IPS DF 6.9 (cell line): ENCODE measurements at places on chromosomes 11 and 22.

DNA sequence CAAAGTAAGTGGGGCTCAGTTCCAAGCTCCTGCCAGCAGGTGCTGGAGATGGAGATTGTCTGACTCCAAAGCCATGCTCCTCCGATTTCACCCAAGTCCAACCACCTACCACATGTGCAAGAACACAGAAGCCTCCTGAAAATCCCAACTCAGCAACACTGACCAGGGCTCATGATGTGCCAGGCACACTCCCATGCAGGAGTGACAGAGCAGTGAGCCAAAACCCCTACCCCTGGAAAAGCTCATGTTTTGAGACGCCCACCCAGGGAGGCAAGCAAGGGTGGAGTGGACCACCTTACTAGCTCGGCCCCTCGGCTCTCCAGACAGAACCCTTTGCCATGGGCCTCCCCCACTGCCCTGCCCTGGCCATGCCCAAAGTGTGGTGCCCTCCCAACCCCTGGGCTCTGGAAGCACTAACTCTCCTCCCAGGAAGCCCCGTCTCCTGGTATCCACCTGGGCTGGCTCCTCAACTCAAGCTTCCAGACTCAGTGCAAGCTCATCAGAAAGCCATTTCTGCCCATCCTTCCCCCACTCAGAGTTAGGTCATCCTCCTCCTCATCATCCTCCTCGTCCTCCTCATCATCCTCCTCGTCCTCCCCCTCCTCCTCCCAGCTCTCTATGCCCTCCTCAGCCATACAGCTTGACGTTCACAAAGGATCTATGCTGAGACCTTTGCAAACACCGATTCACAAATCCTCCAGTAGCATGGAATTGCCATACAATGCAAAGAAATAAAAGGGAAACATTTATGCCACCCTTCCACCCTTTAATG lies 154.9 kb downstream of the MPPED1 start:
- no peak for DNase-seq

DNA sequence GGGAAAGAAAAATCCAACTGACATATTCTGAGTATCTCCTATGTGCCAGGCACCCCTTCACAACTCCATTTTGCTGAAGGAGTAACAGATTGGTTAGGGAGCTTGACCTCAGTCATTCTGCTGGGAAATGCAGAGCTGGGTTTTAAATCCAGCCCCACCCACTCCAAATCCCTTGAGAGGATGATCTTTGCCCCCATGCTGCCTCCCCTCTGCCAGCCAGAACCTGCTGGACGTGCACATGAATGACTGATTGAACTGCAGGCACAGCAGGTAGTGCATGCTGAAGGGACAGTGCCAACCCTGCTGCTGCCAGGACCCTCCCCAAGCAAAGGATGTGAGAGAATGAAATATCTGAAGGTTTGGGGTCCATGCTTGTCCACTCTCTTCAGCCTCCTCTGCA lies 340.9 kb downstream of the BUD13 start:
- DNase-seq, result no peak

- no peak for DNase-seq
These were observed 887.0 kb downstream of the KCNA4 start for GRCh38 chr11:29129844-29130243.

DNA sequence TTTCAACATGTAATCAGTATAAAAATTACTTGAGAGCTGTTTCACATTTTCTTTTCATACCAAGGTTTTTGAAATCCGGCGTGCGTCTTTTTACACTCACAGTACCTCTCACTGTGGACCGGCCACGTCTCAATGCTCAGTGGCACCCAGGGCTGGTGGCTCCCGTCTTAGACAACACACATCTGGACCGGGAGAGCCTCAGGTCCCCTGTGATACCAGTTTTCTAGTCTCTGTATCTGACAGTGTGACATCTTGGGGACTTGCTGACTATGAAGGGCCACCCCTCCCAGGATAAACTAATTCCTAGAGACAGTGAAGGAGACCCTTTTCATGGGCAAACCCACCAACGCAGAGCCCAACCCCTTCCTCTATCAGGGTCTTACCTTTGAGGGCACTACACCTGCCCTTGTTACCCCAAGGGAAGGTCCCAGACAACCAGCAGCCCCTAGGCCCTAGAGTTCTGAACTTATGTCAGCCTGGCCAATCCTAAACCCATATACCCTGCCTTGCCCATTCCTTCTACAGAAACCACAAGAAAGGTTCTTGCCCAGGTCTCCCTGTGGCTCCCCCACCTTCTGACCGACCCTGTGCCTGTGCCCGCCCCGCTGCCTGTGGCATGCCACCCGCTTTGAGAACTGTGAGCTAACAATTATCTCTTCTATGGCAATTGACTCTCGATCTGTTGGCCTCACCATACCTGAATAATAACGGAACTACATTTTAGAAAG lies 6.1 kb upstream of the ASCL2 start:
- DNase-seq, result no peak

- no peak for DNase-seq
These were observed 12.8 kb upstream of the EFCAB6 start for GRCh38 chr22:43824724-43825420.

DNA sequence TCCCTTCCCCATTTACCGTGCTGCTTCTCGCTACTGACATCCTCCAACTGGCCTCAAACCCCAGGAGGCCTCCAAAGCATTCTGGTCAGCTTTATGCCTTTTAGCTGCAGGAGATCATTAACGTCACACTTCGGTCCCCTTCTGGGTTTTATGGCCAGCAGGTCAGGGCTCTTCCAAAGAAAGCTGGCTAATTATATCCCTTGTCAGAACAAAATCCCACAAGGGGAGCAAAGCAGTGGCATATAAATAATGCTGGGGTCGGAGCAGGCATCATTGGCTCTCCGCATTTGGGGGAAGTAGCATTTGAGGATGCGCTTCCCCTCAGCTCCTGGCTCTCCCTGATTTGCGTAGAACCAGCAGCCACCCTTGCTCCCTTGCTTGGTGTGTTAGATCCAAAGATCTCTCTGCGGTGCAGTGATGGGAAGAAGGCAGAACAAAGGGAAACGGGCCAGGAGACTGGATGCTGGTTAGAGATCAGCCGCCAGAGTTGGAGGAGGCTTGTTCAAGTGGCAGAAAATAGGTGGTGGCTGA lies 117.4 kb downstream of the DBX1 start:
- DNase-seq, result no peak

GRCh38 chr11:11620173-11620920 lies 1.5 kb downstream of the GALNT18 start:
- DNase-seq, result no peak

GRCh38 chr11:36469063-36469462 lies 41.0 kb downstream of the TRAF6 start:
- DNase-seq, result peak; percentile 60

- no peak for DNase-seq
These were observed 147.0 kb downstream of the APIP start for GRCh38 chr11:34769224-34769623.

DNA sequence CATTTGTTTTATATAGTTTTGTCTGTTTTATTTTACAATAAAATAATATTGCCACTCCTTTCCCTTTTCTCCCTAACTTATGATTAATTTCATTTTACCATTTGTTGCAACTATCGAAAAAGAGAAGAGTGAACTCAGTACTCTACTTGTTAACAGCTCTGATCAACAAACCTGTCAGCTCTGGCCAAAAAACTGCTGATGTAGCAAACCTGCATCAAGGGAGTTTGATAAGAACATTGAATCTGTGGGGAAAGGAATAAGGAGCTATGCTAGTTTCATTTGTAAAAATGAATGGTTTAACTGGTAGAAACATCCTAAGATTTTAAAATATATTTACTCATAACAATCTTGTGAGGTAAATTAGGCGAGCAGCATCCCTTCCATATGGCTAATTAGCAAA lies 42.9 kb downstream of the EIF4ENIF1 start:
- no peak for DNase-seq

DNA sequence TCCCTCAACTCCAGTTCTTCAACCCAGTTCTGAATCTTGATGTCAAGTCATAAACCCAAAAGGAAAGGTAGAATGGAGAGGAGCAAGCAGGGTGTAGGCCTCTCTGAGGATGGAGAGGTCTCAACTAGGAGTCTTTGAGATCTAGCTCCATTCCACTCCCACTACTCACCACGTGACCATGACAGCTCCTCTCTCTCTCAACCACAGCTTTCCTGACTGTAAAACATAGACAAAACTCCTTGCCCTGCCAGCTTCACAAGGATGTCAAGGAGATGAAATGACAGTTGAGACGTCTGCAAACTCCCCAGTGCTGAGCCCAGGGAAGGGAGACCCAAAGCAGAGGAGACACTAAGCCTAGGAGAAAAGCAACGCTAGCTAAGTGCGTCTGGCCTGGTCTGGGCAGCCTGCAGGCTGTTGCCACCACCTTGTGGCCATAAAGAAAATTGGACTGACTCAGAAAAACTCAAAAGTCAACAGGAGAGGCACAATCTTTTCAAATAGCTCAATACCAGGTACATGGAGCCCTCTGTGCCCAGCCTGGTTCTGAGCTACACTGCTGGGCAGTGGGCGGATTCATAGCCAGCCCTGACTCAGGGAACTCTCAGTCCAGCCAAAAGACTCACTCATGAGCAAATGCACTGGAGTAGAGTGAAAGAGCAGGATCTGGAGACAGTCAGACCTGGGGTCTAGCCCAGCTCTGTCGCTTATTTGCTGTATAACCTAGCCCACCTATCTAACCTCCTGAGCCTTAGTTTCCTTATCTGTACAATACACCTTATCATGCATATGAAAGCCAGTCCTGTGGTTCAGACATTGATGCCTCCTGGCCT lies 3.4 kb downstream of the CLPB start:
- no peak for DNase-seq

- DNase-seq, result no peak
These were observed 263.7 kb downstream of the NTM start for GRCh38 chr11:131633921-131634715.

DNA sequence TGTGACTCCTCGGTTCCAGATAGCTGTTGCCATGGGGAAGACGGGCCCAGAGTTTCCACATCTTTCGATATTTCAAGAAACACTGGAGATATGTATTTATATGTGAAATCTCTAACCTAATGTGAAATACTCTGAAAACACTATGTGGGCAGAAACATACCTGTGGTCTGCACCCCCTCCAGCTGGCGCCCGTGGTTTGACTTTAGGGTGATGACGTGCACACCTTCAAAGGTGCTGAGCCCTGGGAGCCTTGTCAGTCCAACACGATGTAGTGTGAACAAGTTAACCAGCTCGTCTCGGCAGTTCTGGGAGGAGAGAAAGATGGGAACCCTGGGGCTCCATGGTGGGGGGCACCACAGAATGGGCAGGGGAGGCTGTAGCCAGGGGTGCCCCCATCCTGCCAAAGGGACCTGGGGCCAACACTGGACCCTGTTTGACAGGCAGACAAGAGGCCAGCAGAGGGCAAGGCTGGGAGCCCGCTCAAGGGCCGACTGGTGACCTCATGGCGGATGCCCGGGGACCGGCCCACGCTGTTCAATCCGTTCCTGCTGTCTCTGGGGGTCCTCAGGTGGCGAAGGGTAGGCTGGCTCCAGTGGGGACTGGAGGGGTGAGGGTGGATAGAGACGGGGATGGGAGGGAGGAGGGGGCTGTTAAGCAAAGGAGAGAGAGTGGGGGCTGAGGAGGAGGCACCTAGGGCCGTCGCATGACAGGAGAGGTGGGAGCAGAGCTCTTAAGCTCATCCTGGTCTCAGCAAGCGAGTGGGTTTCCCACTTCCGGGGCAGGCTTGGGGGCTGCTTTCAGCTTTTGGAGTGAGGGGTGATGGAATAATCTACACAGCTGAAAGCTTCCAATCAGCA lies 43.8 kb downstream of the TRIOBP start:
- no peak for DNase-seq

DNA sequence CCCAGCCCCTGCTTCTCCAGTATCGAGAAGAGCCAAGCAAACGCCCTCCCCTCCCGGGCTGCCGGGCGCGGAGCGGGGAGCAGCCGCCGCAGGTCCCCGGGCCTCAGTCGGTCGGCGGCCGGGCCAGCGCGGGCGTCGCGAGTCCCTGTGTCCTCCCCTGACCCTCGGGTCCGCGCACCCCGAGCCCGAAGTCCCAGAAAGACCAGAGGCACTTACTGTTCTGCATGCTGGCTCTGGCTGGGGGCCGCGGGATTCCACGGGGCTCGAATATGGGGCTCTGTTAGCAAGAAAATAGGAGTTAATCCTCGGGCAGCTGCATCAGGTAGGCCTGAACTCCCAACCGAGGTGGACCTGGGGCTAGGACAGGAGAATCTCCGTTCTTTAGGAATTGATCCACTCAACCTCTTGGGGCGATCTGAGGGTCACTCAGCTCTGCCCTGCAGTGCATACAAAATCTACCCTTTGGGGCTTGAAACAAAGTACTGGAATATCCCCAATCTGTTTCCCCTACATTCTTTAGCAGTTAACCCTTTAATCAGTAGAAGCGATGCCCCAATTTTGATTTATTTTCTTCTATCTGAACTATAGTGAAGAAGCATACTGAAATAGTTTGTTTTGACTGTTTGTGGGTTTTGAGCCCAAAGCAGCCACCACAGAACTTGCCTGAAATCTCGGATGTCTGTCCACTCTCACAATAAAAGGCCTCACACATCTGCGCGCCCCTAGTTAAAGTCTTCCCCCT lies 4.8 kb downstream of the PAX6 start:
- DNase-seq, result no peak

- no peak for DNase-seq
These were observed 2.1 kb upstream of the SHANK3 start for GRCh38 chr22:50670513-50670912.

DNA sequence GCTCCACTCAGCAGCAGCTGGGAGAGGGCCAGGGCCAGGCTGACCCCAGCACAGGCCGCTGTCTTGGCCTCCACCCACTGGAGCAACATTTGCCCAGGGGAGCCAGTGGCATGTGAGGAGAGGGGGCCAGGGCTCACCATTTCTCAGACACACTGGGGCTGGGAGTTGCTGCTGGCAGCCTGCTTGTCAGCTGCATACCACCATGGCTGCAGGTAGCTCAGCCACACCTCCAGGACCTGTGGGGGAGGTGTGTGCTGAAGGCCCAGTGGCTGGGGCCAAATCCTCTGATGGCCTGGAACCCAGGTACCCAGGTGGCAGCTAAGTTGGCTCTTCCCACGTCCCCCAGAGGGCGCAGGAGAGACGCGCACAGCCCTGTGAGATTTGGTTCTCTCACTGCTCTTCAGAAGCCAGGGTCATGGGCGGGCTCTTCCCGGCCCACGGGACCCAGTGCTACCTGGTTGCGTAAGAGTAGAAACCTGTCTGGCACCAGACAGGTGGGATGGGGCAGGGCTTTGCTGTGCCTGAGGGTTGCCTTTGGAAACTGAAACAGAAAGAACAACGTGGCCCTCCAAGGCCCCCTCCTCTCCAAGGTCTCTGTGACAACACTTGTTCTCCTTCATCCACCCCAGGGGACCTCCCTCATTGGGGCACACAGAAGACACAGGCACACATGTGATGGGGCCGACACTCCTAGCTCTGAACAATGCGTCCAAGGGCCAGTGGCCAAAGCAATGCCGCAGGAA lies 98.8 kb downstream of the MED15 start:
- peak; percentile 94 for DNase-seq

GRCh38 chr11:30561691-30562415 lies 24.3 kb downstream of the MPPED2 start:
- DNase-seq, result no peak

DNA sequence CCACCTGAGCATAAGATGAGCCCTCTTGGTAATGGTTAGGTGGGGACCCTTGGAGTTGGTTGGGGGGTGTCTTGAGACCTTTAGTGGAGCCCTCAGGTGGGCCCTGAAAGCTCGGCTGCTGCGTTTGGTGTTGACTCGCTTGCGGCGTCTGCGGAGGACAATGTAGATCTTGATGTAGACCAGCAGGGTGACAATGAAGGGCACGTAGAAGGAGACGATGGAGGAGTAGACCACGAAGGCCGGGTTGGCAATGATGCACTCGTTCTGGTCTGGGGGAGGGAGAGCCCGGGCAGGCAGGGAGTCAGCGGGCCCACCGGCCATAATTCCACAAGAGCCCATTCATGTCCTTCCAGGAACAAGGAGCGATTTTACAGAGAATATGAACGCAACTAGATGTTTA lies 27.8 kb downstream of the ANKK1 start:
- no peak for DNase-seq

- no peak for DNase-seq
These were observed 58.2 kb downstream of the COMMD9 start for GRCh38 chr11:36230779-36231699.
